ENCODE measurements at places on chromosomes 11 and 22.

DNA sequence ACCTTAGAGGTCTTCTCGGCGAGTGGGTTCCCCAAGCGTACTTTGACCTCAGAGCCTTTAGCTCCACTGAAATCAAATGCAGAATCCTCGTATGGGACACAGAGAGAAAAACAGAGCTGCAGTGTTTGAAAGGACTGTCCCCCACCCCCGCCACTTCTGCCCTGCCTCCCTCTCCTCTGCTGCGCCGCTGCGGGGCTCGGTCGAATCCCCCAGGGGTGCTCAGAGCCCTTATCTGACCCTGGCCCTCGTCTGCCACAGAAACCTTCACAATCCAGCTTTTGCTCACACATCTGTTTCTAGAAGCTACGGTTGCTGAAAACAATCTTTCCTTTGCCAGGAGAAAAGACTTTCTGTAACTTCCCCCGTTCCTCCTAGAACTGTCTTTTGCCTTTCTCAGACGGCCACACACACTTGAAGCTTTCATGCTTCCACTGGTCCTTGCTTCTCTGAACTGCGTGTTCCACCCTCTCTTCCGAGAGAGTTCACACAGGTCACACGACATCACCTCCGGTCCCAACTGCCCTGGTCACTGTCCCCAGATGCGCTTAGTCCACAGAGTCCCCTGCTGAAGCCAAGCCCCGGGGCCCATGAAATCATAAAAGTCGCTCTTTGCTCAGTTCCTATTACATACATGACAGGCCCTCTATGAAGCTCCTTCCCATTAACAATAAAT, 3.7 kb downstream of the SMIM35 start:
- DNase-seq = no peak

- no peak for DNase-seq
Measured at GRCh38 chr11:118155776-118156530, 3.3 kb upstream of the SCN4B start.

DNA sequence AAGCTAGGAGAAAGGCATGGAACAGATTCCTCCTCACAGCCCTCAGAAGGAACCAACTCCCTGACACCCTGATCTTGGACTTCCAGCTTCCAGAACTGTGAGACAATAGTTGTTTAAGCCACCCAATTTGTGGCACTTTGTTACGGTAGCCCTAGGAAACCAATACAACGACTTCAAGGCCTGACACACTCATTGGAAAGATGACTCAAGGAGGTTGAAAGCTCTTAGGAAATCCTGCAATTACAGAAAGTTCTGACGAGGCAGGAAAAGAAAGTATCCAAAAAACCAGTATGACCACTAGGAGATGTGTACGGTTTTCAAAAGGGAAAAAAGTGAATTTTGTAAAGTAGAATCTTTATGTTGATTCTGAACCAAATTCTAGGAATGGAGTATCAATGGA, 161.4 kb downstream of the SWAP70 start:
- DNase-seq = no peak

DNA sequence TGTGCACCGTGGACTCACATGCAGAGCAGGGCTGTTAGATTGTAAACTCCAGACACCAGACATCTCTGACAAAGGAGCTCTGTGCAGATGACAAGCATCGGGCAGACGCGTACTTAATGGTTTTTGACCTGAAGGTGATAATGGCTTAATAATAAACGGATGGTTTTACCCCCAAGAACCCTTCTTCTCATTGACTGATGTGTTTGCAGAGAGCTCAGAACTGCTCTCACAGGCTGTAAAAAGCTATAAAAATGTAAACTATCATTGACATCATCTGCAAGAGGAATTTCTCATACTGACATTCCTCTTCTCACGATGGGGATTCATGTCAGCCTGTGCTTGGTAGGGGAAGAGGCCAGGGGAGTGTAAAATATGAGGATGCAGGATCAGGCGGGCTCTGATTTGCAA, 8.6 kb upstream of the ARHGAP8 start:
- DNase-seq = no peak

GRCh38 chr11:127559978-127560377, 559.4 kb upstream of the KIRREL3 start:
- no peak for DNase-seq

Measured in stimulated activated CD4-positive, alpha-beta T cell treated with anti-CD3 and anti-CD28 coated beads, Interleukin-1b, Interleukin-23, amount 100 ng/mL, for 24 hours (primary cell).